ENCODE measurements at places on chromosomes 1 and 21.
A peak's percentile ranks its signal among the peaks of the same experiment; 100 is the strongest.

- DNase-seq: no peak
These were observed 10.8 kb downstream of the ARID4B start for GRCh38 chr1:235317168-235317567.

DNA sequence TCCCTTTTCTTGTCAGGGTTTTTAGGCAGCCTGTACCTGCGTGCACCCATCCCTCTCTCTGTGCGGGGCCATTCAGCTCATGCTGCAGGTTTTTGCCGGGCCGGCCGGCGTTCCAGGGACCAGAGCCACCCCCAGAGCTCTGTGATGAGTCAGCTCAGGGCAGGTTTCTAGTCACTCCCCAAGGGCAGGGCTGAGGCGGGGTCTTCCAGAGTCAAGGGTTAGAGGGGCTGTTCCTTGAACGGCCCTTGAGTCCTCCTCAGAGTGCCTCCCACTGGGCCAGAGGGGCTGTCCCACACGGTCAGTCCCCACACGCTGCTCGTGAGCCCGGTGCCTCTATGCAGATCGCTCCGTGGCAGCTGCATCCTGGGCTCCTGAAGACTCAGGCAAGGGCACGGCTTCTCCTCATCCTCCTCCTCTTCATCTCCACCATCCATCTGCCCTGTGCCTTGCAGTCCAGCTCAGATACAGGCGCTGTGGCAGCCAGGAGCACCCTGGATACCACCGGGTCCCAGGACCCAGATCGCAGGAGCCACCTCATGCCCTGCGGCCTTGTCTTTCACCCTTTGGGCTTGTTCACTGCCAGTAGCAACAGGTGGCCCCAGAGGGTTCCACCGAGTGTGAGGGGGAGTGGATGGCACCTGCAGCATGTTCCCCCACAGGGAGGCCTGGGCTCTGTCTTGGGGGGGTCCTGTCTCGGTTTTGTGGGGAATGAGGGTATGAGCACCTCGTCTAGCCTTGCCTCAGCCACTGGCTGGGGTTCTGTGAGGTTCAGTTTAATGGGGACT lies 17.4 kb downstream of the SLX9 start:
- no peak for DNase-seq

- no peak for DNase-seq
These were observed 14.9 kb downstream of the UTP11 start for GRCh38 chr1:38027201-38028104.

GRCh38 chr1:183161391-183161790 lies 24.7 kb upstream of the LAMC2 start:
- DNase-seq: no peak

GRCh38 chr1:230501849-230502248 lies 75.7 kb upstream of the PGBD5 start:
- DNase-seq: no peak

DNA sequence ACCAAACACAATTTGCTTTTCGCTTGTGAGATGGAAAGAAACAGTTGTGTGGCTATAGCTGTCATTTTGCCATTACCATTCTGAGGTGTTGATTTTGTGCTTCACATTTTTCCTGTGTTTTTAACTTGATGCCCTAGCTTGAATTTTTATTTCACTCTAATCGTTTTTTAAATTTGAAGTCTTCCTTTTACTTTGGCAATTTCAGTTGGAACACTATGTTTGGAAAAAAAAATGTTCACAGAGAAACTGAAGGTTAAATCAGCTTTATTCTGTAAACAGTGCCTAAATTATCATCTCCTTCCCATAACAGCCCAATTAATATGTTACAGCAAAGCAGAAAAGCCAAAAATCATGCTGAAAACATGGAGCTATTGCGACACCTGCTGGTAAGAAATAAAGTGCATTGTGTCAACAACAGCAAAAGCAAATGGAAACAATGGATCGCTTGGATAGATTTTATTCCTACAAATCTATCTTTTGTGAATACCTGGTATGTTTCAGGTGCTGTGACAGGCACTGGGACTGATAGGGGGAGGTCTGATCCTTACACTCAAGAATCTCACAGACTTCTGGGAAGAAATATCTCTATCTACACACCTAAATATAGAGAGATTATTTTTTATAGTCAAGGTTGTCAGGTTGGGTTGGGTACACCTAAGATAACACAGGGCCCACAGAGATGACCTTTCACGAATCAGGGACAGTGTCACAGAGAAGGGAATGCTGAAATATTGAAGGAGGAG lies 16.2 kb upstream of the ERICH3 start:
- no peak for DNase-seq

DNA sequence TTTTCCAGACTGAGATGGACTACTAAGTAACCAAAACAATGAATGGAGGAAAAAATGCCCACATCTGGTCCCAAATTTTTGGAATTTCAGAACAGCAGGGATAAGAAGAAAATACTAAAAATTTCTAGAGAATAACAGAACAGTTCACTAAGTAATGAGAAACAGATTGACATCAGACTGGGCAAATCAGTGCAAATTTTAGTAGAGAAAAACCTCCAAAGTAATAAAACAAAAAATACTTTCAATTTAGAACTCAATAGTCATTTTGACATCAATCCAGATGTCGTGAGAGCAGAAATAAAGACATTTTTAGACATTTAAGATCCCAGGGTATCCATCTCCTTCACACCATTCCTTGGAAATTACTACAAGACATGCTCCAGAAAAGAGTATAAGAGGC lies 39.3 kb downstream of the CRP start:
- DNase-seq: no peak

- DNase-seq: no peak
These were observed 45.2 kb downstream of the EDEM3 start for GRCh38 chr1:184709418-184709817.

DNA sequence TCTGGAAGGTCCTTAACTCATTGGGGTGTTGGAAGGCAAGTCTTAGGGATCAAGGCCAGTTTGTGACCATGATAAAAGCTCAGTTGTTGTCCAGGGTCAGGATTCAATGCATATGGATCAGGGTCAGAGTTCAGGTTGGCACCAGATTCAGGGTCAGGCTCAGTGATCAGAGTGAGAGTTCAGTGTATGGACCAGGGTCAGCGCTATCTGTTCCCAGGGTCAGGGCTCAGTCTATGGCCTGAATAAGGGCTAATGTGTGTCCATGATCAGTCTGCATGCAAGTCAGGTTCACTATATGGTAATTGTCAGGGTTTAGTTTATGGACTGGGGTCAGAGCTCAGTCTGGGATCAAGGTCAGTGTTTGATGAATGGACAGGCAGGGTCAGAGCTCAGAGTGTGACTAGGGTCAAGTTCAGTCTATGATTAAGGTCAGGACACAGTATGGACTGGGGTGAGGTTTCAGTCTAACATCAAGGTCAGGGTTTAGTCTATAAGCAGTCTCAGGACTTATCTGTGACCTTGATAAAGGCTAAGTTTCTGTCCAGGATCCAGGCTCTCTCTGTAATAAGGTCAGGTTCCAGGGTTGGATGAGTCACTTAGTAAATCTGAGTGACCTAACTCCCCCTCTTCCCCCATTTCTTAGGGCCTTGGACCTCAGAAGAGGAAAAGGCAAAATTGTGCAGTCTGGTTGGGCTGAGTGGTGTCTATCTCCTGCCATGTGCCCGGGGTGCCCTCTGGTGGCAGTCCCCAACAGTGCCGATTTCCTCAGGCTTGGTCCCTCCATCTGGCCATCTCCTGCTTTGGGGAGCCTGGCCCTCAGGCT lies 23.8 kb downstream of the KNCN start:
- DNase-seq: peak; percentile 75

DNA sequence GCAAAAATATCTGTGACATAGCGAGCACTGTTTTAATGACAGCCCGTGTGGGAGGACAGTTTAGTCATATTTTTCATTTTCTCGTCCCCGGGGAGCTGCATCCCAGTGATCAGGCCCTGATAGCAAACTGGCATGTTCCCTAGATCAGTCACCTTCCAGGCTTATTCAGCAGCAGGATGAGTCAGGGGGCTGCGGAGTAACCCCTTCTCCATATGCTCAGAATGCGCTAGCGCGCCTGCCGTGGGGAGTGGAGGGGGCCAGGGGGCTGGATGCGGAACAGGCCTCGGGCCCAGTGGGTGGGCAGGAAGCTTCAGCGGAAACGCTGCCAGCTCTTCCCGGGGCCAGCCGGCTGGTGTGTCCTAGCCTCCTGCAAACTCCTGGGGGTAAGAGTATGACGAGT lies 94.0 kb downstream of the KCND3 start:
- DNase-seq: no peak

GRCh38 chr1:167136191-167136614 lies 42.3 kb downstream of the STYXL2 start:
- DNase-seq: no peak

- peak; percentile 94 for DNase-seq
These were observed at the start of gene ADAM15 for GRCh38 chr1:155050560-155051341. TSS of gene ADAM15 (plus strand) at chr1:155051316. CDS start at chr1:155051387, 71 bp downstream.

GRCh38 chr1:108121358-108122143 lies 78.6 kb downstream of the SLC25A24 start:
- DNase-seq: no peak

GRCh38 chr1:176656257-176656995 lies 193.5 kb downstream of the PAPPA2 start:
- DNase-seq: no peak

- DNase-seq: no peak
These were observed 75.5 kb downstream of the LRRC8D start for GRCh38 chr1:89896105-89896942.

GRCh38 chr1:162035241-162035640 lies 11.6 kb upstream of the OLFML2B start:
- no peak for DNase-seq

All from GM18507 (cell line).